Spinal cord (tissue), 10 donors: ENCODE measurements at places on chromosomes 5 and 9. TPM values are rescaled to one million over a fixed set of nuclear protein-coding genes. Genes with fewer than 3 reads are reported as not detected.

Gene ENTPD8
- polyA plus RNA-seq, result 0.90 TPM

DNA sequence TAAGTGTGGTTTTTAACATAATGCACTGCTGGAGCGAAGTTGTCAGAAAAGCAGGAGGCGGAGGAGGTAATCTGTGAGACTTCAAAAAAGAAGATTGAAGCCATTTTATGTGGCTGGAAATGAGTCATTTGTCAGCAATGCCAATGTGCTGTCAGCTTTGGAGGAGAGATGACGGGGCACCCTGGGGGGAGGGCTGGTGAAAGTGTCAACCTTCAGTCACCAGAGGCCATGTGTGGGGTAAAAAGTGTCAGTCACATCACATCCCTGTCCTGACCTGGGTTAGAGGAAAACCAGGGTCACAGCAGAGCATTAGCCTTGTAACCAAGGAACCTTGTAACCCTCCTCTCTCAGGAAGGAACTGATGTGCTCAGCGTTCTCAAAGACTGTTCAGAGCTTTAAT lies 59.1 kb downstream of the TLR4 start:
- H3K36me3 ChIP-seq, result no peaks in the 10 kb centered on the region
- H3K4me1 ChIP-seq, result no peaks in the 10 kb centered on the region
- no peak overlapping the region for H3K4me3 ChIP-seq
- no peak overlapping the region for H3K27ac ChIP-seq
- H3K27me3 ChIP-seq, result no peaks in the 10 kb centered on the region

Gene MRRF
- polyA plus RNA-seq, result 26.1 TPM

GRCh38 chr9:37963936-37964739 lies 60.2 kb upstream of the SLC25A51 start:
- H3K4me3 ChIP-seq, result no peak overlapping the region
- peaks cover 13% of the 10 kb centered on the region for H3K4me1 ChIP-seq
- DNase-seq, result no peak
- no peak overlapping the region for H3K27ac ChIP-seq

- no peaks in the 10 kb centered on the region for H3K36me3 ChIP-seq
- H3K4me1 ChIP-seq, result peaks cover 12% of the 10 kb centered on the region
- no peak for DNase-seq
- no peak overlapping the region for H3K27ac ChIP-seq
Observed at GRCh38 chr9:90838581-90839154, 37.0 kb downstream of the SYK start.
